ENCODE measurements at places on chromosomes 5 and 9. TPM values are rescaled to one million over a fixed set of nuclear protein-coding genes. Genes with fewer than 3 reads are reported as not detected.

DNA sequence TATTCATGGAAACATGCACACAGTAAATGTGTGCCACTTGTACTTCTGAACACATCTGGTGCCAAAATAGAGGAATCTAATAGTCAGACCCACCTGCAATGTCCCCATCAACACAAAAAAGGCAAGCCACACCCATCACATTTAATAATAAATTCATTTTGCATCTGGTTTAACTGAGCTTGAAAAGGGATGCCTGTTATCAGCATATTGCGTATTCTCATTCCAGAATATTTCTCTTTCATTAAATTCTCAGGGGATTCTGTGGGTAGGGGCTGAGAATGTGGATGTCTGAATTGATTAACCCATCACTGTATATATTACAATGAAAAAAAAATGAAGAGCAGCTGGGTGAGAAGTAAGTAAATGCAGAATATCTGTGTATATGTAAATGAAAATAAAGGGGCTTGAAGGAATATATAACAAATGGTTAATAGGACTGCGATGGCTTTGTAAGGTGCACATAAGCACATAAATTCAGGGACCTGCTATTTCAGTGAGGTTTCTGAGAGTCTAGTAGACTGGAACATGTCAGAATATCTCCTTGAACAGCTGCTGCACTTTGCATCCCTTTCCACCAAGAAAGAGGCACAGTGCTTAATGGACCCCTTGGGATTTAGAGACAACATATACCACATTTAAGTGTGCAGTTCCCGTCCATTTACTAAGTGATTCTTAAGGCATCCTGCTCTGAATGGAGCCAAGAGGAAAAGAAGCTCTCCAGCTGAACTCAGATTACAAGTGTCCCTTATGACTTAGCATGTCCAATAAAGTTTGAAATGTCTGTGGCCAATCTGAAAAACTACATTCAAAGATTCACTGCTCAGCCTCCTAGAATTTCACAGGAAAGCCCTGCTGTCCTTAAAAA is 104.1 kb upstream of the NIPBL start:
- DNase-seq = no peak

- DNase-seq = no peak
These were observed 232.4 kb upstream of the GAS1 start for GRCh38 chr9:87179553-87180340.

DNA sequence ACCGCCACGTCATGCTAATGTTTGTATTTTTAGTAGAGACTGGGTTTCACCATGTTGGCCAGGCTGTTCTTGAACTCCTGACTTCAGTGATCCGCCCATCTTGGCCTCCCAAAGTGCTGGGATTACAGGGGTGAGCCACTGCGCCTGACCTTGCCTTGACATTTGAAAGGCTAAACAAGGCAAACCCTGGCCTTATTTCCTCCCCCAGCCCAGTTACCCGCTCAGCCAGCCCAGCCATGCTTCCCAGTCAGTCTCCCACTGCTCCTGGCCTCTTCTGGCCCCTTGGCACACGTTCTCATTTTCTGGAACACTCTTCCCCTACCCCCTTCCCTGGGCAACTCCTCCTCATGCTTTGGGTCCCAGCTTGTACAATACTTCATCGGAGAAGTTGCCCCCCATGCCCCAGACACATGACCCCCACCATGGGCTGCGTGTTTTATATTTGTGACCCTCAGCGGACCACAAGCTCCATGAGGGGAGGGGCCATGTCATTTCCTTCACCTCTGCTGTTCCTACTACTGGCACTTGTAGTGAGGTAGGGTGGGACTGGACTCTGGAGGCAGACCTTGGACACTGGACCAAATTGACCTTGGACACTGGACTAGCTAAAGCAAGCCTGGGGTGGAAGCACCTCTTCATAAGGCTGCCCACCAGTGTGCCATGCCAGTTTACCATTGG is 94.4 kb upstream of the IER5L start:
- no peak for DNase-seq

GRCh38 chr5:172683645-172684471 is 42.8 kb downstream of the NEURL1B start:
- no peak for DNase-seq

- no peak for DNase-seq
These were observed 129.0 kb upstream of the HMHB1 start for GRCh38 chr5:143682929-143683386.

GRCh38 chr5:133520062-133520461 is 92.3 kb downstream of the FSTL4 start:
- no peak for DNase-seq

DNA sequence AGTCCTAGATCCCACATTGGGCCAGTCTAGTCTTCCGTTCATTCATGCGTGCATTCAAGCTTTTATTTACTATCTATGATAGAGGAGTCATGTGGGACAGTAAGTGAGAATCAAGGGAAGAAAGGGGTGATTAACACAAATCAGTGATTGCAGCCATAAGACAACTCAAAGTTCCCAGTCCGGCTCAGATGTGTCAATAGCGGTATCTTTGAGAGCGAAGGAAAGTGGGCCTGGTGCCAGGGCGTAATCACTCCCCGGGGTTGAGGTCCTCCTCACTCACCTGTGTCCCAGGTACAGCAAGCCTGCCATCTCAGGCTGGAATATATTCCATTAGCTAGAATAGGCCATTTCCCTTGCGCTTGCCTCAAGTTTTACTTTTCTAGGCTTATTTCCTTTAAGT is 196.3 kb downstream of the ATP10B start:
- DNase-seq = no peak

GRCh38 chr9:72382405-72382804 is 17.4 kb upstream of the ZFAND5 start:
- DNase-seq = no peak

- DNase-seq = no peak
These were observed 7.1 kb upstream of the IFNA2 start for GRCh38 chr9:21392270-21392669.

DNA sequence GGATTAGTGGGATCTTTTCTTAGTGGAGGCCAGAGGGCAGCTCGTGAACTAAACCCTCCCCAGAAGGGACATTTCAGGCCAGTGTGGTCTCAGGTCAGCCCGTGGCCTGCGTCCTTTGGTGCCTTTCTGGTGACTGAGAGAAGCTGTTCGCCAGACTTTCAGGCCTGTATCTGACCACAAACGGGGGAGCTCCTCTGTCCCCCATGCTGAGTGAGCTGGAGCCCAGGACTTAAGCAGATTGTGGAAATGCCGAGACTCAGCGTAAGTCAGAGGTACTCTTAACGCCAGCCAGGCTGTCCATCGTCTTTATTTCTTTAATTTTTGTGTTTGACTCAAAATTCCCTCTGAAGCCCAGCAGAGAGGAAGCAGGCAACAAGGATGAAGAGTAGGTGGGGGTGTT is 54.8 kb upstream of the NCS1 start:
- no peak for DNase-seq

GRCh38 chr9:134555094-134555650 is 86.4 kb upstream of the COL5A1 start:
- no peak for DNase-seq

DNA sequence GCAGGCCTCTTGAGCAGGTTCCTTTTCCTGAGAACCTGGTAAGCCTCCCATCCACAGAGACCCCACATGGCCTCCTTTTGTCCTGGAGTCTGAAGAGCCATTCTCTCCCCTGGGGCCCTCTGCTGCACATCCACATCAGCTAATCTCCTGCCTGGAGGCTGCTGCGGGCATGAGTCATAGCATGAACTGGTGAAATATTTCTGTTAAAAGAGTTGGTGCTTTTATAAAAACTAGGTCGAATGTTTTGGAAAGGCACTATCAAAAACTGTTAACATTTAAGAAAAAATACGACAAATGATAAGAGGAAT is 399.4 kb downstream of the CTNND2 start:
- DNase-seq = no peak

- DNase-seq = no peak
These were observed 145.7 kb downstream of the ACER2 start for GRCh38 chr9:19554529-19554928.

- DNase-seq = no peak
These were observed 1.2 kb upstream of the RABGAP1 start for GRCh38 chr9:122939601-122940000.

- no peak for DNase-seq
These were observed 51.5 kb downstream of the C5orf15 start for GRCh38 chr5:133916914-133917313.

GRCh38 chr9:123138163-123138562 is 104.7 kb downstream of the GPR21 start:
- DNase-seq = no peak

GRCh38 chr5:148963664-148964063 is 99.2 kb downstream of the SH3TC2 start:
- DNase-seq = no peak

DNA sequence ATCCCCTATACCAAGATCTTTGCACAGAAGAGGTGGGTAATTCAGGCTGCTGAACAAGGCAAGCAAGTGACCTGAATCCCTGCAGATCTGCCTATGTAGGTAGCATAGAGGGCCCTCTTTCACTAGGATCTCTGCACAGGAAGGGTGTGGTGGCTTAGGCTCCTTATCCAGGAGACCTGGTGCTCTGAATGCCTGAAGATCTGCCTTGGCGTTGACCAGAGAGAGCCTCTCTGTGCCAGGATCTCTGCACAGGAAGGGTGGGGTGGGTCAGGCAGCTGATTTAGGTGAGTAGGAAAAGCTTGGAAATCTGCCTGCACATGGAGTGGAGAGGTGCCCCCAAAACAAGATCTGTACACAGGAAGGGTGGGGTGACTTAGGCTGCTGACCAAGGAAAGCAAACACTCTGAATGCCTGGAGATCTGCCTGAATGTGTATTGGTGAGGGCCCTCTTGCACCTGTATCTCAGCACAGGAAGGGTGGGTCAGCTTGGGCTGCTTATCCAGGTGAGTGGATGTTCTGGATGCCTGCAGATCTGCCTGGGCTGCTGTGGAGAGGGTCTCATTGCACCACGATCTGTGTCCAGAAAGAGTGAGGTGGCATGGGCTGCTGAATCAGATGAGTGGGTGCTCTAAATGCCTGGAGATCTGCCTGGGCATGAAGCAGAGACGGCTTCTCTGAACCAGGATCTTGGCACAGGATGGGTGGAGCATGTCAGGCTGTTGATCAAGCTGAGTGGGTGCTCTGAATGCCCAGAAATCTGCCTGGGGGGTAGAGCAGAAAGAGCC is 365.9 kb downstream of the DMAC1 start:
- DNase-seq = no peak

DNA sequence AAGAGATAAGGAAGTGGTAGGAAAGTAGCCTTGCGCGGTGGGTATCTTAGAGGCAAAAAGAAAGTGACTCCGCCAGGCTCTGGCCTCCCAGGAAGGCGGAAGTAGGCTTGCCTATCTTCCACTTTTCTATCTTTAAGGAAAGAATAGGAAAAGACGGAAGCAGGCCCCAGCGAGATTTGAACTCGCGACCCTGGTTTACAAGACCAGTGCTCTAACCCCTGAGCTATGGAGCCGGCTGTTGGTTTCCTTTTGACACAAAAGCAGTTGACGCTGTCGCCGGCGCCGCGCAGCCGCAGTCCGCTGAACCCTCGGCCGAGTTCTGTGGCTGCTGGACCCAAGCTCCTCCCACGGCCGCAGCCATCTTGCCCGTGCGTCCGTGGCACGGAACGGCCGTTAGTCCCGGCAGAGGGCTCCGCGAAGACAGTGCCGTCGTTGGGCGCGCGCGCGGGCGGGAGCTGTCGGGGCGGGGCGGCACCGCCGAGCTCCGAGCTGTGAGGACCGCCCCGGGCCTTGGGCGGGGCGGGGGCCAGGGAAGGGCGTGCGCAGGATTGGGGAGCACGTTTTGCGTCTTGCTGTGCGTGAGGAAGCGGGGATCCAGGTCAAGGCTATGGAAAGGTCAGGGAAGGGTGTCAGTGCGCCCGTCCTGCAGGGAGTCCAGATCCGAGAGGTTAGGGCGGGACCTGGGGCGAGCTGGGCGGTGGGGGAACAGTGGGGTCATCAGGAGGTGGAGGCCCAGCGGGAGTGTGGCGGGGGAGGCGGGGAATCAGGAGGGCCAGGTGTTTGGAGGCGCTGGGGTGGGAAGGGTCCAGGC is 13.3 kb downstream of the TRIM7 start:
- DNase-seq = peak; percentile 87

- DNase-seq = no peak
These were observed 110.1 kb upstream of the MOCS2 start for GRCh38 chr5:53219610-53220009.

DNA sequence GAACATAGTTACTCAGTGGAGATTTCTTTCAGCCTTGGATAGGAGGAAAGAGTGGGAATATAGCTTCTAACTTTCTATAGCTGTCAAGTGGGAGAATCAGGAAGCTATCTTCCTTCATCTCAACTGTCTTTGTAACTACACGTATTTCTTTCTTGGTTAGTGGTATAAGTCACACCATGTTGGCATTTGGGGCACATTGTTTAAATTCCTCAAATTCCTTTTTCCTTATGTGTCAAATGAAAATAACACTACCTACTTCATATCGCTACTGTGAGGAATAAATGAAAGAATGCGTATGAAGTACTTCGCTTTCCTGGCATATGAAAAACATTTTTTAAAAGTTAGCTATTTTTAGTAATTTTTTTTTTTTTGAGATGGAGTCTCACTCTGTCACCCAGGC is 1082.5 kb upstream of the WWC1 start:
- DNase-seq = no peak

DNA sequence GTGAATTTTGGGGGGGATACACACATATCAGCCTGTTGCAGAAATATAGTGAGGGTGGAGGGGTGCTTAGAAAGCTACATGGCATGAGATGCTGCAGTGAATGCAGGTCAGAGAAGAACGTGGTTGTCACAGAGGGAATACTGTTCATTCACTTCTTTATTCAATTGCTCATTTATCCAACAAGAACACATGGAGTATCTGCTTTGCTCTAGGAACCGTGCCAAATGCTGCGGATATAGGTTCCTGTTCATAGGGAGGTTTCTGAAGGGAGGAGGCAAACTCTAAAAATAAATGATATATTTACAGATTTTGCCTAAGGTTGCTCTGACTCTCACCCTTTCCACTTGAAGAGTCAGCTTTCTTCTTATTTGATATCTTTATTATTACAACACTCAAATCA is 444.3 kb upstream of the CLINT1 start:
- DNase-seq = no peak

GRCh38 chr5:128674837-128675446 is 136.9 kb upstream of the FBN2 start:
- DNase-seq = no peak

- DNase-seq = no peak
These were observed 10.7 kb downstream of the ZNF354B start for GRCh38 chr5:178870411-178870810.

- DNase-seq = no peak
These were observed 488.3 kb upstream of the TUSC1 start for GRCh38 chr9:26166537-26166936.

The SLC28A3 gene
- not detected for polyA plus RNA-seq

The PCDHB4 gene
- polyA plus RNA-seq = 2.9 TPM

The SLC6A19 gene
- 38.8 TPM for polyA plus RNA-seq

The LIX1 gene
- 5.7 TPM for polyA plus RNA-seq

The LNPEP gene
- polyA plus RNA-seq = 22.7 TPM

The BTNL9 gene
- 8.0 TPM for polyA plus RNA-seq

The UIMC1 gene
- 41.4 TPM for polyA plus RNA-seq

The NFIB gene
- 19.9 TPM for polyA plus RNA-seq

The AGXT2 gene
- polyA plus RNA-seq = 60.4 TPM

The SERF1A gene
- polyA plus RNA-seq = 10.0 TPM

The KCNT1 gene
- polyA plus RNA-seq = 0.08 TPM

The CARTPT gene
- polyA plus RNA-seq = not detected
